Gastroesophageal sphincter (tissue), 4 donors: ENCODE measurements at places on chromosomes 1 and 21.

DNA sequence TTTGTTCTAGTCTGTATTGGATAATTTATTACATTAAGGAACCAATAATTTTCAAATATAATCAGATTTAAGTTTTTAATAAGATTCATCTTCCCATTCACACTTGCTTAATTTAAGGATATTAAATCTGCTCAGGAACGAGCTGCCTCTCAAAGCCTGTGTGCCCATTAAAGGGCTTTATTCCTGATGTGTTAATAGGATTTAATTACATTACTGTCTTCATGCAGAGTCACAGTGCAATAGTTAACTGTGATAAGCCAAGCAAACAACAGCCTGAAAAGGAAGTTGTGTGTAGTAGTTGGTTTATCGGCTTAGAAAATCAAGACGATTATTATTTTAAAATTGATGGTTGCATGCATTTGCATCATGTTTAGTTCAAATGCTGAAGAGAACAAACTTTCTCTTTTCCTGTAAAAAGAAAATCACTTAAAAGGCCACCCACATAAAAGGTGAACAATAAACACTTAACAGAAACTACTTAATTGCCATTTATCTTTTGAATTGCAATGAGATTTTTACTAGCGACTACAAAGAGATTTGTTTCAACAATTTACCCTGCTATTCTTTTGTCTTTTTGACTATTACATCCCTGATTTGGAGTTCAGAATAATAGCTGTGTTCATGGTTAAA lies 174.6 kb downstream of the RWDD3 start:
- no peak for ATAC-seq

DNA sequence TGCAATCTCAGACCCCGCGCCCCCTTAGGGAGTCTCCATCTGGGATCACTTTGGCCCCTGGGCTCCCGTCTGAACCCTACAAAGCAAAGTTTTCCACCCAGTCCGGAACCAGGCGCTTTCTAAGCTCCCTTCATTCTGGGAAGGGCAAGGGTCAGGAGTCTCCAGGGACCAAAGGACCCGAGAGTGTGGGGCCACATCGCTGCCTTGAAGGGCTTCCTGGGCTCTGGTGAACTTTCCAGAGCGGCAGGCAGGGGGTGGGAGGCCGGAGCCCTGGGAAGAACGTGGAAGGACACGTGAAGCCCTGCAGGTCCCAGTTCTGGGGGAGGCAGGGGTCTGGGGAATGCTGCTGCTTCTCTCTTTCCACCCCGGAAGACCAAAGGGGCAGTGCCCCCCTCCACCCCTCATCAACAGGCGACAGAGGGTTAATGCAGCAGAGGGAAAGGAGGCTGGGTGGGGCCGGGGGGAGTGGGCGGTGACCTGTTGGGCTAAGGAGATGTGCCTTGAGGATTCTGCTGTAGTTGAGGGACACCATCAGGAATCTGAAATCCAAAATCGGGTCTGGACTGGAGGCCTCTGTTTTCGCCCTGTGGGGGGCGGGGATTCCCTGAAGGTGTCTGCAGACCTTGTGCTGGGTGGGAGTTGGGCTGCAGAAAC lies 734 bp downstream of the CDK18 start:
- peak; percentile 10 for ATAC-seq

DNA sequence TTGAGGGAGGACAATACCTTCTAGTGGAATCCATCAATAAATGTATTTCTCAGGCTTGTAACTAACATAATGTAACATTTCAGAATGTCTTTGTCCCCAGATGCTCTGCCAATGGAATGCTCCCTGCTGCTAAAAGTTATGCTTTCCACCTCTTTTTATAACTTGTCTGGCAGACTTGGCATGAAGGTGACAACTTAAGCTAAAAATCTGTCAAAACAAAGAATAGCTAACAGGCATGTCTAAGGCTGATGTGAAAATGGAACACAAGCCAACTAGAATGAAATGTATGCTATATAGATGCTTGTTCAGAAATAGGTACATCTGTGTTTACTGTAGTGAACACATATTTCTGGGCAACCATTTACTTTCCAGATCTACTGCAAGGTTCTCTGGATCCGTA lies 467.9 kb downstream of the MRPL39 start:
- ATAC-seq: no peak

GRCh38 chr1:163271535-163271934 lies 50.2 kb upstream of the NUF2 start:
- ATAC-seq: no peak

GRCh38 chr1:18926315-18927081 lies 24.1 kb upstream of the ALDH4A1 start:
- ATAC-seq: peak; percentile 40

GRCh38 chr1:114588196-114588689 lies 6.8 kb upstream of the BCAS2 start:
- no peak for ATAC-seq

GRCh38 chr1:39573736-39574624 lies 2.6 kb downstream of the PABPC4 start:
- ATAC-seq: no peak

GRCh38 chr21:43884012-43884860 lies 19.2 kb downstream of the AGPAT3 start:
- no peak for ATAC-seq
